ENCODE measurements at places on chromosomes 12 and 14. TPM values are rescaled to one million over a fixed set of nuclear protein-coding genes. Genes with fewer than 3 reads are reported as not detected.

The PTHLH gene
- total RNA-seq, result 3.9 TPM

The TSPAN19 gene
- 2.5 TPM for total RNA-seq

The PRB2 gene
- total RNA-seq, result 7.3 TPM

The PRKD1 gene
- 33.9 TPM for total RNA-seq

The KLHDC2 gene
- total RNA-seq, result 93.5 TPM

The VRTN gene
- total RNA-seq, result not detected

The BMAL2 gene
- 25.1 TPM for total RNA-seq

The GUCY2C gene
- 0.34 TPM for total RNA-seq

The PLXNC1 gene
- total RNA-seq, result 38.6 TPM

The ASCL1 gene
- 18.6 TPM for total RNA-seq

The DNM1L gene
- total RNA-seq, result 160 TPM

The PTCSC3 gene
- total RNA-seq, result not detected

The AKAP5 gene
- 14.7 TPM for total RNA-seq

The TAS2R9 gene
- total RNA-seq, result 0.65 TPM

The WSCD2 gene
- 24.5 TPM for total RNA-seq

The NR1H4 gene
- not detected for total RNA-seq

The PIWIL1 gene
- total RNA-seq, result not detected

The ITGA7 gene
- total RNA-seq, result 98.8 TPM
